Breast epithelium (tissue), 4 donors: ENCODE measurements at places on chromosomes 11 and 22.

DNA sequence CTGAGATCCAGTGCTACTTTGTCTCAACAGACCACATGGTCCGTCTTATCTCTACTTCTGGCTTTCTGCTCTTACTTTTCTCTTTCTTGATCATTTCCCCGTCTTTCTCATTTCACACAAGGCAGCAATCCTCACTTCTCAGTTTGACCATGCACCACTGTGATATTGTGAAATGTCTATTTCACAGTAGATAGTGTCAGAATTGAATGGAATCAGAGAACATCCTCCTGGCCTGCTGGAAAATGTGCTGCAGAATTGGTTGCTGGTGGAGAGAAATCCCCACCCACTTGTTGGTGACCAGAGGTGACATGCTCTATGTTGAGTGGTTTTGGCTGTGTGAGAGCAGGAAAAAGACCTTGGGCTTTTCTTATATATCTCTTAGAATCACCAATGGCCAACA is 57.8 kb upstream of the RCN1 start:
- DNase-seq = no peak

- no peak for DNase-seq
These were observed 128.1 kb upstream of the LDLRAD3 start for GRCh38 chr11:35815556-35816315.

DNA sequence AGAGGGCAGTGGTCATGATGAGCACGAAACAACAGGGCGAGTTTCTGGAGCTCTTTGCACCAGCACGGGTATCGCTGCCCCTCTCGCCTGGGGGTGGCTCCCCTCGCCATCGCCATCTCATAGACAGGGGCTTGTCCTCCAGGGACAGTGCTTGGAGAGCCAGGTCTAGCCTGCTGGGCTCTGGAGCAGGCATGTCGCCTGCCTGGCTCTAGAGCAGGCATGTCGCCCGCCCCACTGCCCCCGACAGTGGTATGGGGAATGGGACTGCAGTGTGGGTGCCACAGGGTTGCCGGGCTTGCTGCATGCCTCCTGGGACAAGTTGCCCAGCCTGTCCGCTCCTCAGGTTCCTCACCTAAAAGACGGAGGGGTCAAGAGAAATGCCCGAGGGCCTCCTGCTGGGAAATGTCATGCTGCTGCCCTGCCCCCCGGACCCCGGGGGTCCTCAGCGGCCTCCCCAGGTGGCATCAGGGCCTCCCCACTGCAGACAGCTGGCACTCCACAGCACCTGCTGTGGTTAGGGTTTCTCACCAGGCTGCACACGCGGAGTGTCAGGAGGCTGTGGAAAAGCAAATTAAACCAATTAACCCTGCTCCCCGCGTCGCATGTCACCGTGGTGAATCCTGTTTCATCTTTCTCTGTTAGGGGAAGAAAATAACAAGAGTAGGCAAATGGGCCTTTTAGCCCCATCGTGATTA is 403.0 kb downstream of the TBC1D22A start:
- no peak for DNase-seq

DNA sequence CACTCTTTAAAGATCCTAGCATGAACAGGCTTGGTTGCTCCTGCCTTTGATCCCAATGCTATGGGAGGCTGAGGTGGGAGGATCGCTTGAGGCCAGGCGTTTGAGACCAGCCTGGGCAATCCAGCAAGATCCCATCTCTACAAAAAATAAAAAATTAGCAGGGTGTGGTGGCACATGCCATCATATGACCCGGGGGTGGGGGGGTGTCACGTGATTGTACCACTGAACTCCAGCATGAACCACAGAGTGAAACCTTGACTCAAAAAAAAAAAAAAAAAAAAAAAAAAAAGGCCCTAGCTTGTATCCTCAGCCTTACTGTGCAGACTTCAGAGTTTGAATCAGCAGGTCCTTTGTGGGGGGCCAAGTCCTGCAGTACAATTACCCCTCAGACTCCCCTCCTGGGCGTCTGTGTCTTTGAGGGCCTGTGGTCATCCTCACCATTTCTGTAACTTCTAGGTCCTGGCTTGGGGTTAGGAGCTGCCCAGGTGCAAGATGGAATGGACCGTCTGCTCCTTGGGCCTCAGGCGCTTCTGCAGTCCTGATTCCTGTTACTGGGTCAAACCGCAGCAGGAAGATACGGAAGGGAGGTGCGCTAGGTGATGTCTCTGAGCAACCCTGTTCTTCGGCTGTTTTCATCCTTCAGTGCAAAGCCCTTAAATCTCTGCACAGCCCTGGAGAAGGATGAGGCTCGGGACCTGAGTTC is 208.1 kb downstream of the CTTN start:
- DNase-seq = no peak
